Calu3 (cell line): ENCODE measurements at places on chromosomes 4 and X. TPM values are rescaled to one million over a fixed set of nuclear protein-coding genes. Genes with fewer than 3 reads are reported as not detected.

SRD5A3 gene
- 35.9 and 39.6 TPM in 2 replicates for total RNA-seq

MAGEA2B gene
- total RNA-seq = not detected in 2 replicates

SMARCA5 gene
- total RNA-seq = 37.4 and 47.8 TPM in 2 replicates

MAGEH1 gene
- total RNA-seq = not detected in 2 replicates

NHSL2 gene
- total RNA-seq = 0.09 and 0.27 TPM in 2 replicates

OPN1MW gene
- not detected in 2 replicates for total RNA-seq

DCX gene
- total RNA-seq = not detected in 2 replicates
